ENCODE measurements at places on chromosomes 1 and 21.

GRCh38 chr1:154698320-154699096 is 90.5 kb upstream of the ADAR start:
- DNase-seq, result no peak

- DNase-seq, result no peak
Measured at GRCh38 chr1:7588457-7588827, 182.7 kb upstream of the VAMP3 start.

- DNase-seq, result no peak
Measured at GRCh38 chr1:85276978-85277639, 677 bp upstream of the BCL10 start.

DNA sequence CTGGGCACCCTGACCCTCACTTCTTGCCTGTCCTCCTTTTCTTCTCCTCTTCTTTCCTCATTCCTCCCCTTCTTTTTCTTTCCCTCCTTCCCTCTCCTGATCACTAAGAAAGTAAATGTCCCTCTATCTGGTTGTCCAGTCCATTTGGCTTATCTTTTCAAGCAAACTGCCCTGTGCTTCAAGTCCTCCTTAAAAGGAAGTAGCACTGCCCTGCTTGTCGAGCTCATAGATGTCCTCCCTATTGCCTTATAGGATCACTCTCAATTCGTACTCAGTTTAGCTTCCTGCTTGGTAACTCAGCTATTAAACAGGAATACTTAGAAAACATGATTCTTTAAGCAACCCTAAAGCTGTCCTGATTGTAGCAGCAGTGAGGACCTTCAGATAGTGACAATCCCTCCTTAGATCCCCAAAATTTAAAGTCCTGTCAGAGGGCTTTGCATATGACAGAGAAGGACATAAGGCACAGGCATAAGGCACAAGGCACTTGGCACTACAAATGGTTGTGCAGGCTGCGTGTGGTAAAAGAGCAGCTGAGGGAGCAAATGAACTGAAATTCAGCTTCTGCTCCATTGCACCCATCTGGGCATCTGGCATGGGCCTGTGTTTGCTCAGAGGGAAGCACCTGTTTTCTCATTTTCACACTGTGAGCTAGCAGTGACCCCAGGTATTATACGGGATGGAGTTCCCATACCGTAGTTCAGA is 26.1 kb upstream of the SLAMF6 start:
- DNase-seq, result no peak

GRCh38 chr1:89901957-89902669 is 81.3 kb downstream of the LRRC8D start:
- no peak for DNase-seq

DNA sequence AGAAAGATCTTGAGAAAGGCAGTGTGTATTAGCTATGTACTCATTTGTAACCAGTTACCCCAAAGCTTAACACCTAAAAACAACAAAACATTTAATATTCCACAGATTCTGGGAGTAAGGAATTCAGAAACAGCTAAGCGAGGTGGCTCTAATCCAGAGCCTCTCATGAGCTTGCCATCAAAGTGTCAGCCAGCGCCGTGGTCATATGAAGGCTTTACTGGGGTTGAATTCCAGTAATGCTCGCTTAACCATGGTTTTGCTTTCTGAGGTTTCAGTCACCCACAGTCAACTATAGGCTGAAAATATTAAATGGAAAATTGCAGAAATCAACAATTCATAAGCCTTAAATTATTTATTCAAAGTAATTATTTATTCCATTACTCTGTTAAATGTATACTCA is 101.8 kb downstream of the CLIC6 start:
- no peak for DNase-seq

- no peak for DNase-seq
Measured at GRCh38 chr21:32093646-32094462, 185.0 kb downstream of the MIS18A start.

- no peak for DNase-seq
Measured at GRCh38 chr1:167849666-167850065, 64.3 kb downstream of the ADCY10 start.

DNA sequence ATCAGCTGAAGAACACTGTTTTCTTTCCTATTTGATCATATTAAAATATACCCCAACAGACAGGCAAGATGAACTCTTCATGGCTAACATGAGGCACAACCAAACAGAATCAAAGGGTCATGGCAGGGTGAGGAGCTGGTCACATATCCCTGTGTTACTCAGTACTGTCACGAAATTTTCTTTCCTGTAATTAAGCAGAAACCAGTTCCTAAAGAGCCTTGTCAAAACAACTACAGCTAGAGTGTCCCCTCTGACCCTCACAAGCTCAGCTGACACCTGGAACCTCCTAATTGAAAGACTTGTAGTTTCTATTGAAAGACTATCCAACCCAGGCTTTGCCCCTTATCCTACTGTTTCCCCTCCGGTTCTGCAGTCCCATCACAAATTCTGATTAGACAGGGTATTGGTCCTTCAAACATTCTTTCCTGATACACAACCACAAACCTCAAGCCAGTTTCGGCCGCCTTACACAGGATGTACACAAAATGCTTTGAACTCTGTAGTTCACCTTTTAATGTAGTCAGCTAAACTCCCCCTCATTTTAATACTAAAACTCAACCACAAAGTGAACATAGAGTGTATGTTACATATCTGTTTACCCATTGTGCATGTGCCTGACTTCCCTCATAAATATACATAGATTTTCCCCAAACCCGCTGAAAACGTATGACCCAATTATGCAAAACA is 651.9 kb downstream of the MRPL39 start:
- no peak for DNase-seq

DNA sequence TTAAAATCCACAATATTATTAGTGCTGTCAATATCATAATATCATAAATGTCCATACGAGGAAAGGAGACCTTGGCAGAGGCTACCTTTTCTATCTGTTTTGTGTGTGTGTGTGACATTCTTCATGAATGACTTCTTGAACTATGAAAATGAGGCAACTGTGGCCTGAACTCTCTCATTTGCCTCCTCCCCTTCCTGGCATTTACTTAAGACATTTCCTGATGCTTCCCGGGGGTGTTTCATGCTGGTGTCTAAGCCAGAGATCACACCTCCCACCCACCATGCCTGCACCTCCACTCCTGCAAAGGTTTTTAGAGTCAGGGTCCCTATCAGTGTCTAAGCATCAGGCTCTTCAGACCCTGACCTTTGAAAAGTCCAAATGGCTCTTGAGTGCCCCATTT is 420.9 kb downstream of the KIF26B start:
- no peak for DNase-seq

- DNase-seq, result no peak
Measured at GRCh38 chr1:58923090-58923470, 139.2 kb upstream of the JUN start.

DNA sequence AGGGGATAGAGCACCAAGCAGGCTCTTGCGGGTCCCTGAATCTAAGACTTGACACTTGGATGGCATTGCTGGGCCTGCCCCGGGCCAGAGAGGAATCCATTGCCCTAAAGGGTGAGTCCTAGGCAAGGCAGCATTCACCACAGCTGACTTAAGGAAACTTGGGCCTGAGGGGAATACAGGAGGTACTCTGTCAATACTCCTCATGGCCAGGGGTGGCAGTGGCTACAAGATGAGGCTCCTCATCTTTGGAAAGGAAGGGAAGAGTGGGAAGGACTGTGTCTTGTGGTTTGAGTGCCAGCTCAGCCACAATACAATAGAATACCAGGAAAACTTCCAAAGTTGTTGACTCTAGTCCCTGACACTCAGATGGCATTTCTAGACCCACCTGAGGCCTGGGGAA is 5.1 kb downstream of the KRTAP22-1 start:
- DNase-seq, result no peak

DNA sequence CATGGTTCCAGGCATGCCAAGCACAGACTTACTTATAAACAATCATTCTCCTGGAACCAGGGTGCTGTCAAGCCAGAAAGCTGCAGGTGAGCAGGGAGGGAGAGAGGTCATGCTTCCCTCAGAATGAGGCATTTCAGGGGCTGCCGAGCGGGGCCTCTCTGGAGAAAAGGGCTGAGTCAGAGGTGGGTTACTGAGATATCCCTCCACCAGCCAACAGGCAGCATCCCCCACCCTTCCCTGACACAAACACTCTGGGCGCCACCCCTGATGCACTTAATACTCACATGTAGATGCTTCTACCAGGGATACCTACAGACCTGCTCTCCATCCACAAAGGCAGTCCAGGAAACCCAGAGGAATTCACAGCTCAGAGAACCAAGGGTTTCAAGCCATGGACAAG is 13.1 kb downstream of the STK40 start:
- no peak for DNase-seq

- DNase-seq, result no peak
Measured at GRCh38 chr1:61616830-61617229, 108.1 kb downstream of the TM2D1 start.

DNA sequence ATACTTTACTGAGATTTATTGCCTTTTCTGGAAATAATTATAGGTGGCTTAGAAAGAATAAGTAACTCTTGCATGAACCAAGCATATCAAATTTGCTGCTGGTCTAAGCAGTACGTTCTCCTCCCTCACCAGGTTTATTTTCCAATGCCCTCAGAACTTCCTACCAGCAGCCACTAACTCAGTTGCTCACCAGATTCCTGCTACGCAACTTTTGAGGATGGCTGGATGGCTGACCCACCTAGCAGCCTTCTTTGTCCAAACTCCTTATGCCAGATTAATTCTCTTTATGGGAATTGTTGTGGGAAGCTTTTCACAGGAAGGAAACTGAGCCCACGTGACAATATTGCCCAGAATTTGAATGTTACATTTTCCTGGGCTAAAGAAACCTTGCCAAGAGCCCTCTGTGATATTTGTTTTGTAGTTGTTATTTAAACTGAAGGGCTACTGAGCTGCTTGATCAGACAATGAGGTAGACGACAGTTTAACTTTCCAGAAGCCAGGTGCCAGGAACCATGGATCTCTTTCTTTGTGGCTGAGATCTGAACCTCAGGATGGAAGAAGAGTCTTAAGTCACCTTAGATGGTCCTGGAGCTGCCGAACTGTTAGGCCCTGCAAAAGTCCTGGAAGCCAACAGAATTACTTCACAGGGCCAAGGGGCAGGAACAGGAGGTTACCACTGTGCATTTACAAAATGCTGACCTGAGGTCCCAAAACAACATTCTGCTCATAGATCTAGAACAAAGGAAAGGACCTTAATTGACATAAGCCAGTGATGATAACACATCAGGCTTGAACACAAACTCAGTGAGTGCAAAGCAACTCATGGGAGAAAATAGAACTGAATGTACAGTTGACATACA is 85.5 kb upstream of the ATP1A1 start:
- DNase-seq, result no peak

- no peak for DNase-seq
Measured at GRCh38 chr1:110254604-110255391, 44.7 kb downstream of the KCNC4 start.

DNA sequence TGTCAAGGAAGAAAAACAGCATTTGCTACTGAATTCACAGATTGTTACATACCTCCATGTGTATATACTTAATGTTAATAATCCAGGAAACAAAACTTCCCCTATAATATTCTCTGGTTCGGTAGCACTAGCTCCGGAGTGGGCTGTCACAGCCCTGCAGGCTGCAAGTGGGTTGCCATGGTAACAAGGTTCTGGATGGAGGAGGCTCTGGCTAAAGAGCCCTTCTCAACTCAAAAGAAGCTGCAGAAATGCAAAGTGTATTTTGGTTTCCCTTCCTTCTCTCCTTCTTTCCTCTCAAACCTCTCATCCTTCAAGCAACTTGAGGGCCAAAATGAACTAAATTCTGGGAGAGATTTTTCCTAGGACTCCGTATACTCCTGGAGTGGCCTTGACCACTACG is 45.2 kb downstream of the ASTN1 start:
- no peak for DNase-seq

Data from stimulated activated CD4-positive, alpha-beta T cell treated with anti-CD3 and anti-CD28 coated beads, TNF-alpha, amount 100 ng/mL, for 4 hours (primary cell).